Naive thymus-derived CD8-positive, alpha-beta T cell (primary cell): ENCODE measurements at places on chromosomes 11 and 22. TPM values are rescaled to one million over a fixed set of nuclear protein-coding genes. Genes with fewer than 3 reads are reported as not detected.

Gene SAA4
- total RNA-seq: not detected

Gene TRPM5
- total RNA-seq: 0.69 TPM

Gene SYCE3
- total RNA-seq: not detected

Gene RTN4R
- 5.0 TPM for total RNA-seq

Gene SERHL2
- total RNA-seq: 0.69 TPM

Gene GGT5
- not detected for total RNA-seq

Gene KIRREL3
- not detected for total RNA-seq

Gene RIC3
- 58.1 TPM for total RNA-seq

Gene IRF7
- total RNA-seq: 55.2 TPM

Gene PATE4
- total RNA-seq: not detected

Gene PPME1
- 14.0 TPM for total RNA-seq

Gene MICAL2
- 5.0 TPM for total RNA-seq

Gene P2RY2
- total RNA-seq: not detected

Gene PGM2L1
- total RNA-seq: 11.0 TPM

Gene RFPL1
- total RNA-seq: not detected

Gene NRIP3
- total RNA-seq: 0.34 TPM

Gene SMIM35
- 0.91 TPM for total RNA-seq

Gene SCN3B
- total RNA-seq: not detected

Gene CBX7
- total RNA-seq: 133 TPM

Gene SSTR3
- 13.7 TPM for total RNA-seq

Gene PCSK7
- 277 TPM for total RNA-seq

Gene SLC5A1
- total RNA-seq: not detected

Gene ST14
- 0.74 TPM for total RNA-seq

Gene CELF1
- total RNA-seq: 138 TPM

Gene SCGB1C1
- not detected for total RNA-seq

Gene BRSK2
- total RNA-seq: 0.42 TPM

Gene YPEL4
- total RNA-seq: 12.9 TPM
